ENCODE measurements at places on chromosomes 12 and 14. TPM values are rescaled to one million over a fixed set of nuclear protein-coding genes. Genes with fewer than 3 reads are reported as not detected.
A peak's percentile ranks its signal among the peaks of the same experiment; 100 is the strongest.

DNA sequence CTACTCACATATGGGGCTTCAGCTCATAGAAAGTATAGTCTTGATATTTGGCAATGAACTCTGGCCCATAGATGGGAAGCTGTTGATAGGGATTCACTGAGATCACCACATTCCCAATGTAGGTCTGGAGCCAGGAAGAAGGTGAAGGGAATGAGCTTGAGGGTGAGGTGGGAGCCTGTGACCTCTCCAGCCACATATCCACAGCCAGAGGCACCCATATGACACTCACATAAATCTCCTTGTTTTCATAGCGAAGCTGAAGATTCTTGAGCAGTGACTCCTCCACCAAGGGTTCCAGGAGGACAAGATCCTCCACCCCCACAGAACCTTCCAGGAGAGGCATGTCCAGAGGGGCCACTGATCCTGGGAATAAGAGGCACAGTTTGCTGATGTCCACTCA, 1.9 kb downstream of the MYO1A start:
- no peak for DNase-seq

DNA sequence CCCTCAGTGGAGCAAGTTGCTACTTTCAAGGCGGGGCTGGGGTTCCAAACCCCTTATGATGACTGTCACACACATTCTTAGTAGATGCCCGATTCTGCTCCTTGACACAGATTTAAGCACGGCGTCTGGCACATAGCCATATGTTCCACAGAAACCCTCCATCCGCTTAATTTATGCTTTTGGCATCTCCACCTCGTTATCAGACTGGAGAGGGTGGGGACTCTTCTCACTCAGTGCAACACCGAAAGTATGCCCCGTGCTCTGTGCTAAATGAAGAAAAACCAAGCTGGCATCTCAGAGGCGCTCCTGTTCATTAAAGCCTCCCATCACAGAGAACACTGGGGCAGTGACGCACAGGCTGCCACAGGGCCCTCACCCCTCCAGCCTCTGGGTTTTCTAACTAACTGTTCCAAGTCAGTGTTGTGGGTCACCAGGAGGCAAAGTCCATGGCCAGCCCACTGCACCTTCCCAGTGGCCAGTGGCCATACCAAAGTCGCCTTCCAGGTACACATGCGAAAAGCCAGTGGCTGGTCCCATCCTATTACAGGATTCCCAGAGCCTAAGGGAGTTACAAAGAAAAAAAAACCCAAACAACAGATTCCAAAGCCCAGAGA, 27.3 kb downstream of the CCDC88C start:
- DNase-seq, result no peak

GRCh38 chr12:62468397-62468796, 1.8 kb downstream of the MON2 start:
- no peak for DNase-seq

DNA sequence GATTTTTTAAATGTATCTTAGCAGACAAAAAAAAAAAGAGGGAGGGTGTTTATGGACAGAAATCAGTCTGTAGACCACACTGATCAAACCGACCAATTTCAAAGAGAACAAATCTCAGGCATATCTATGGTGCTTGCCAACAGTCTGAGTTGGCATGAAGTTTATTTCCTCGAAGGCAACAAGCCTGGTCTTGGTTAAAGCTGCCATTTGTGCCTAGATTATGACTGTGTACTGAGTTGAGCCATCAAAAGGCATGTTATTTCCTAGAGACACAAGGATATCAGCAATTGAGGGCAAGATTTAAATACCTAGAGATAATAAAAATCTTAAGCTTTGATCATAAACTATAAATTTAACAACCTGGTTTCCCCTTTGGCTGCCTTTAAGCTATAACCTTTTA, 119.2 kb downstream of the SLC2A13 start:
- no peak for DNase-seq

DNA sequence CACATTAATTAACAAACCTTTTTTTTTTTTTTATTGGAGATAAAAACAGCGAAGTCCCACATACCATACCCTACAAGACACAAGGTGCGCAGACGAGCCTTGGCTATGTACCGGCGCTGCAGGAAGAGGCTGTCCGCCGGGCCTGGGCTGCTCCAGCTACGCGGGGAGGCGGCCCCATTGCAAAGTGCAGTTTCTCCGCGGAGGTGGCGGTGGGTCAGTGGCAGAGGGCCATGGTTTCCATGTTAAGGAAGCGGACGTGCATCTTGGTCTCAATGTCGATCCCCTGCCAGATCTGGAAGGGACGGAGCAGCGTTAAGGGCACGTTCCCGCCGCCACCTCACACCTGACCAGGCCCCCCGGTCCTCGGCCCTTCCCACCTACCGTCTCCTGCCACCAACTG, 60.3 kb downstream of the TESC start:
- DNase-seq, result no peak

The HNRNPC gene
- polyA plus RNA-seq, result 622 TPM

The C3AR1 gene
- 31.1 TPM for polyA plus RNA-seq

- DNase-seq, result no peak
Observed at GRCh38 chr12:68106160-68106559, 53.4 kb downstream of the IFNG start.

DNA sequence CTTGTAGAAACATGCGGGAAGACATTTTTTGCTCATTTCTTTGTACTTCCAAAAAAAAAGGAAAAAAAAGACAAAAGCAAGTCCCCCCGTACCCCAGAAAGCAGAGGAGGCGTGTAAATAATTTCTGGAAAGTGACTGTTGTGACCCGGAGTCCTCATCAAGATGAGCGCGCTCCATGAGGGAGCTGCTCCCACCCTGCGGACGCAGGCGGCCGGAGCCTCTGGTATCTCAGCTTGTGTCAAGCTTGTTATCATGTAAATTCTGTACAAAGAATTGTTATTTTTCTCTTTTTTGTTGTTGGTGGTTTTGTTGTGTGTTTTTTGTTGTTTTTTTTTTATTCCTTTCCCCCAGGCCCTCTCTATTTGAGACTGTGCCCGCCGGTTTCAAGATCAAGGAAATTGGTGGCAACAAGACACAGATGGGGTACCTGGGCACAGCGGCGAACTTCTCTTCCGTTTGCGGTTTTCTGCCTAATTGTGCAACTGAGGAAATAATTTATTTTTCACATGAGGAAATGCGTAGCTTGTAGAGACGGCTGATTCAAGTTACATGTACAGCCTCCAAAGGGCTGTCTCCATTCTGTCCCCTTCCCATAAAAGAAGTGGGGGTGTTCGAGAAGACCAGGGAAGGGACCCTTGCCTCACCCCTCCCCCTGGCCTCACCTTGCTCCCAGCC, 27.0 kb downstream of the HPD start:
- no peak for DNase-seq

DNA sequence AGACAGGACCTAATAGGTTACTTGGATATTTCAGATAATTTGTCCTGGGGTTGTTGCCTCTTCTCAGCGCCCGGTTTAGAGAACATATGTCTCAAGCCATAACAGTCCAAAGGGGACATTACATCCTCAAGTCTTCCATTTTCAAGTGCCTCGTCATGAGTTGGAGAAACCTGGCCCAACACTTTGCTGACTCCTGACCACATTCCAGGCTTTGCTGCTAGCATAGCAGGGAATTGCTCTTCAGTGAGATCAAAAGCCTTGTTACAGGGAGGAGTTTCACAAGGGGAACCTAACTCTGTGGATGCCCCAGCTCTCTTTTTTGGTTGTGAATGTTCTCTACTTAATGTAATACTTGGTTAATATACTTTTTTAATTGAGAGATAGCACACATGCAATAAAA, 8.2 kb upstream of the MMP19 start:
- DNase-seq, result no peak

GRCh38 chr14:68759017-68759560, 33.8 kb downstream of the ZFP36L1 start:
- no peak for DNase-seq

- peak; percentile 59 for DNase-seq
Observed at GRCh38 chr12:66860752-66861750, 182.2 kb upstream of the GRIP1 start.

The PLBD1 gene
- polyA plus RNA-seq, result 8.4 TPM

The CRIP2 gene
- polyA plus RNA-seq, result 30.2 TPM

DNA sequence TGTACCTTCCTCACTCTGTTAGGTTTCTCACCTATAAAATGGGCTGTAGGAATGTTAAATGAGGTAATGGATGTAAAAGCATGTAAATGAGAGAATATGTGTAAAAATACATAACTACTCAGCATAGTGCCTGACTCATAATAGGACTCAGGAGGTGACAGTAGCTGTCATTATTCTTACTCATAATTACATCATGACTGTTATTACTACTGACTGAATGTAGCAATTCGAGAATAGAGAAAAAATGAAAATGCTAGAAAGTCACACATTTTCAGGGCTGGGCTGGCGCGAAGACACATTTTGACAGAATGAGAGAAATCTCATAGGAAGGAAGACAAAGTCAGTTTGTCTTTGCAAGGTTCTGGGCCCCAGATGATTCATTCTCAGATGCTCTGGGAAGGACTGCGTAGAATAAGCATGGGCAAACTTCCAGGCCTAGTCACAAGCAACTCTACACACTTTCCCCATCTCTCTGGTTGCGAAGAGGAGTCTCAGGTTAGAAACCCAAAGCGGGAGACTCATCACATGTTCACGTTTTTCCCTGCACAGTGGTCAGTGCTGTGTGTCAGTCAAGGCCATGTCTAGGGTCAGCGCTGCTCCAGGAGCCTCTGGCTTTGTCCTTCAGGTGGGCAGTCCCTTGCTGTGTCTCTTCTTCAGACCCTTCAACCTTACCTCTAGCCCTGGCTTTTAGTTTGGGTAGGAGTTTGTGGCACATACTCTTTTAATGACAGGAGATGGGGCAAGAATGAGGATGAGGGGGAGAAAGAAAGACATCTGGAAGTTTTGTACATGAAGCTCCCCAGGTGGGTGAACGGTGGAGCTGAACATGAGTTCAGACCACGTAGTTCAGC, 8.4 kb downstream of the GPRC5A start:
- DNase-seq, result no peak

- no peak for DNase-seq
Observed at GRCh38 chr12:106767954-106768822, 6.3 kb upstream of the RIC8B start.

The DDN gene
- polyA plus RNA-seq, result not detected

The OVCH1 gene
- polyA plus RNA-seq, result not detected

The CMA1 gene
- not detected for polyA plus RNA-seq

- no peak for DNase-seq
Observed at GRCh38 chr14:68637106-68638021, 155.5 kb downstream of the ZFP36L1 start.

The BORCS5 gene
- 34.5 TPM for polyA plus RNA-seq

DNA sequence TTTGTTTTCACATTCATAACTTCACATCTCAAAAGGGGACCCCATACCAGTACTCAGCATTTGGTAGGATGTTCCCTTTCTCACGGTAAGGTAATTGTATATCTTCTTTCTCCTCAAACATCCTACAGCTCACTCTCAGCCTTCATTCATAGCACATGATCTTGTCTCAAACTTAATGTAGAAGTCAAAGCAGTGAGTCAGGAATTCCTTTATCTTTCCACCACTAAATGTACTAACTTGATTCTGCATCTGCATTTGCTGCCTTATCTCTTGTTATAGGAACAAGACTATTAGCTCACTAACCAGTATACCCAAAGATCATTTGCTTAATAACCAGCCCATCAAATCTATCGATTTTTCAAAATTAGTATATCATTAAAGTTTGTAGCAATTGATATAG, 22.9 kb downstream of the CPSF2 start:
- no peak for DNase-seq

- DNase-seq, result no peak
Observed at GRCh38 chr12:81963636-81964035, 204.5 kb upstream of the PPFIA2 start.

GRCh38 chr14:66056268-66056907, 429.8 kb upstream of the CCDC196 start:
- no peak for DNase-seq

DNA sequence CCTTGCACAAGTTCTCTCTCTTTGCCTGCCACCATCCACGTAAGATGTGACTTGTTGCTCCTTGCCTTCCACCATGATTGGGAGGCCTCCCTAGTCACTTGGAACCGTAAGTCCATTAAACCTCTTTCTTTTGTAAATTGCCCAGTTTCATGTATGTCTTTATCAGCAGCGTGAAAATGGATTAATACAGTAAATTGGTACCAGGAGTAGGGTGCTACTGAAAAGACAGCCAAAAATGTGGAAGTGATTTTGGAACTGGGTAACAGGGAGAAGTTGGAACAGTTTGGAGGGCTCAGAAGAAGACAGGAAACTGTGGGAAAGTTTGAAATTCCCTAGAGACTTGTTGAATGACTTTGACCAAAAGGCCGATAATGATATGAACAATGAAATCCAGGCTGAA, 27.9 kb downstream of the STYK1 start:
- no peak for DNase-seq
